ENCODE measurements at places on chromosomes 4 and X. TPM values are rescaled to one million over a fixed set of nuclear protein-coding genes. Genes with fewer than 3 reads are reported as not detected.

PABPC1L2A gene
- 0.14 TPM for total RNA-seq

TRIM61 gene
- total RNA-seq, result 0.23 TPM

RAB33A gene
- 0.62 TPM for total RNA-seq

DNA sequence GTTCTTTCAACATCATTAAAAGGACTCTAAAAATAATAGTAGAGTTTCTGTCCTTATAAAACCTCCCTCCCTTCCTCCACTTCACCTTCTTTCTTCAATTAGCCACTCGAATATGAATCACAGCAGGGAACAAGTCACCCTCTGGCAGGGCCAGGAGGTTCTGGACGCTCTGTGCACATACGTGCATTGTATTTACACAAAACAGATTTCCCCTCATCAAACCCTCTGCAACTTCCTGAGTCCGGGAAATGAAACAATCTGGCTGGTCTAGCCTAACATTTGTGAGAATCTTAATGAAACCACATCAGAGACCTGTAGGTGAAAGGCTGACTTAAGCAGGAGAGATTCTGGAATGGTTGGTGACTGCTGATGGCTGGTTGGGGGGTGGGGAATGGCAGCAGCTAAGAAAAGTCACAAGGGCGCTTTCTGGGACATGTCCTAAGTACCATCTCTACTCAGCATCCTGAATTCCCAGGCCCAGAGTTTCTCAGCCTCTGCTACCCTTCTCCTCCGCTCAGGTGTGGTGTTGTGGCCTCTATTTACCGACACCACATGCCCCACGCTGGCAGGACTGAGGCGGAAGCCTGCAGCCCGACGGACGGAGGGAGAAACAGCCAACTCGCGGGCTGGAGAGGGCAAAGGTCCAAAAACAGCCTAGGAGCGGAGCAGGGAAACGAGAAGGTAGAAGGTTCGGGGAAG is 1.0 kb downstream of the ZDHHC9 start:
- peak overlapping the region; percentile 84 for H3K27ac ChIP-seq
- DNase-seq, result peak; percentile 15
- H3K4me1 ChIP-seq, result no peaks in the 10 kb centered on the region
- H3K36me3 ChIP-seq, result no peaks in the 10 kb centered on the region
- peak overlapping the region; percentile 59 for H3K4me3 ChIP-seq

- no peak overlapping the region for H3K4me3 ChIP-seq
- no peaks in the 10 kb centered on the region for H3K36me3 ChIP-seq
- no peak for DNase-seq
- no peaks in the 10 kb centered on the region for H3K4me1 ChIP-seq
Observed at GRCh38 chr4:20283039-20283438, 31.3 kb downstream of the SLIT2 start.

DNA sequence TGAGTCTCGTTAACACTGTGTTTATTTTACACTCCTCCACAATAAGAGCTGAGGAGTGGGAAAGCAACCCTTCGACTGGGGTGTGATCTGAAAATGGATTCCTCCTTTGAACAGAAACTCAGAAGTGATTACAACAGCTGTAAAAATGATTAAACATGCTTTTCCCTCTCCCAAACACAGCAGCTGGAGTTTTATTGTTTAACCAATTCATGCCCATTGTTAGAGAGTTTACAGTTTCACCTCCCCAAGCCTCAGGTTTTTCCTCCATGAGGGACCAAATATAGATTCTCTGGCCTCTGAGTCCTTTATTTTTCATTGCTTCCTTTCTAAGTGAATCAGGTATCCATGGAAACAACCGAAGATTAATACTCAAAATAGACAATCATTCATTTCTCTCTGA is 263.0 kb upstream of the TAPT1 start:
- no peak overlapping the region for H3K27ac ChIP-seq
- H3K36me3 ChIP-seq, result no peaks in the 10 kb centered on the region
- no peaks in the 10 kb centered on the region for H3K27me3 ChIP-seq
- DNase-seq, result no peak

DNA sequence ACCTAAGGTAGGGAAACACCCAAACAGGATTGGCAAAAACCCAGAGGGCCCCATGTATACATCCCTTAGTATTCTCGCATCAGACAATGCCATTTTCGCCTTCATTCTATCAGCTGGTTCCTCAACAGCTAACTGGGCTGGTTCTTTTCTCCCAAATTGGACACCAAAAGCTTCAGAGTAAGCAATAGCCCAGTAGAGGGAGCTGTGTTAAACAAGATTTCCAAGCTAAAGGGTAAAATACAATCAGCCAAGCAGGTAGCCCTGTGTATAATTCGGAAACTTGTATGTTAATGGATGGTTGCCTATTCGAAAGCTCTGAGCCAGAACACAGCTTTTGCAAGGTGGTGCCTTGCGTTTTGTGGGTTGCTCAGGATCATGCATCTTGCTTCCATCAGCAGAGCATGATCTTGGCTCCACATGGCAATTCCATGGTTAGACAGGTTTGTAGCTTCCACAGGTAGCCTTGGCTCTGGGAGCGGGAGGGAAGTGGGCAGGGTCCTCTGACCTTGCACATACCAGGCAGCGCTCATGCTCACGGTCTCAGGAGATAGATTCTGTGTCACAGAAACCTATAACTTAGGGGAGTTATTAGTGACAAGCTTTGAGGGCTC is 115.2 kb upstream of the LNX1 start:
- H3K4me3 ChIP-seq, result no peak overlapping the region
- H3K27ac ChIP-seq, result no peak overlapping the region
- no peaks in the 10 kb centered on the region for H3K27me3 ChIP-seq
- H3K36me3 ChIP-seq, result no peaks in the 10 kb centered on the region
- peak; percentile 13 for DNase-seq

DNA sequence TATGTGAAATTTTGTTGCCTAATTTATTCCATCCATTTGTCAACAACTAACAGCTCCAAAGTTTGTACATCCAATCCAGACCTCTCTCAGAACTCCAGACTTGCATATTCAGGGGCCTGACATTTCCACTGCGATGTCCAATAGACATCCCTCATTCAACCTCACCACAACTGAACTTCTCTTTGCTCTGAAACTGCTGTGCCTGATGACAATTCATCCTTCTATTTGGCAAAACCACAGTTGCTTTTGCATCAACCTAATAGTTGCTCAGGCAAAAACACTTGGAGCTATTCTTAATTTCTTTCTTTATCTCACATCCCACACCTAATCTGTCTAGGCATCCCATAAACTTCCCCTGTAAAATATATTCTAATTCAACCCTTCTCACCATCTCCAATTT is 56.5 kb downstream of the ANTXR2 start:
- H3K27ac ChIP-seq, result peak overlapping the region; percentile 67
- H3K4me3 ChIP-seq, result no peak overlapping the region
- H3K36me3 ChIP-seq, result no peaks in the 10 kb centered on the region
- no peaks in the 10 kb centered on the region for H3K27me3 ChIP-seq

DNA sequence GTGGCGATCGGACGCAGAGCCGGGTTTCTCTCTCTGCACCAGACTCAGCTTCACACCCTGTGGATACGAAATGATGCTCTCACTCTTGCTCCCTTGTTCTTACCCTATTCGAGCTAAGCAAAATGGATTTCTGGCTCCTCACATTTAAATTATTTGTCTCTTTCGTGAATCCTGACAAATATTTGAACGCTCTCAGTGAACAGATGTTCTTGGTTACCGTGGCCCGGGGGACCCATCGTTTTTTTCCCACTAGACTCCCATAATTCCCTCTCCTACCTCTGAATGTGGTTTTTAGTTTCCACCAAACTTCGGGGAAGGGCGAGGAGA is 630 bp downstream of the SMARCA5 start:
- H3K4me1 ChIP-seq, result no peaks in the 10 kb centered on the region
- H3K27me3 ChIP-seq, result no peaks in the 10 kb centered on the region
- no peak for DNase-seq
- H3K27ac ChIP-seq, result peak overlapping the region; percentile 98
- peak overlapping the region; percentile 87 for H3K4me3 ChIP-seq

All from prostate gland (tissue), 2 donors.